ENCODE measurements at places on chromosomes 12 and 14.

- DNase-seq: no peak
These were observed 250.1 kb upstream of the PWP1 start for GRCh38 chr12:107435520-107435919.

GRCh38 chr14:74190927-74191575, 48.2 kb upstream of the VSX2 start:
- no peak for DNase-seq

DNA sequence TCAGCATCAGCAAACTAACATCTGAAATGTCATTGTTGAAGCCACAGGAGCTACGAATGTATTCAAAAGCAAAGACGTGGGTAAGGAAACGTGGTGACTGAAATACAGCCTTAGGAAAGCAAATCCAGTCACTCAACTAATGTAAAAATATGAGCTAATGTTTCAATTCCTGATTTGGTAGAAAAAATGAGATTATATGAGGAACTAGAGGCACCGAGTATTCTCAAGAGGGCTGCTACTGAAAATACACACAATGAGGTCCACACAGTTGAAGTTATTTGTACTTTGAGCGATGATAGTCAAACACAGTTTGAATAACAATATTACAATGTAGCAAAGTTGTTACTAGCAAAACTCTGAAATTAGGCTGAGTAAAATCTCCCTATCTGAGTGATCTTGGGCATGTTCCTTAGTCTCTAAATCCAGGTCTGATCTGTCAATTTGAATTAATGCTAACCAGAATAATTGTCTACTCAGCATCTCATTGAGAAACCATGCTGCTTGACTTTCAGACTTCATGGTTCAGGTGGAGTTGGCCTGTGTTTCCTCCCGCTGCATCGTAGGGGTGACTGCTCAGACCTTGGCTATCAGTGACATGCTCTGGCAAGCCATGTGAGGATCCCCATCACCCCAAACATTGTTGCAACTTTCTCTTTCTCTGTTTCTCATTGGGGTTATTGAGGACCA, 467.1 kb upstream of the SOX5 start:
- no peak for DNase-seq

DNA sequence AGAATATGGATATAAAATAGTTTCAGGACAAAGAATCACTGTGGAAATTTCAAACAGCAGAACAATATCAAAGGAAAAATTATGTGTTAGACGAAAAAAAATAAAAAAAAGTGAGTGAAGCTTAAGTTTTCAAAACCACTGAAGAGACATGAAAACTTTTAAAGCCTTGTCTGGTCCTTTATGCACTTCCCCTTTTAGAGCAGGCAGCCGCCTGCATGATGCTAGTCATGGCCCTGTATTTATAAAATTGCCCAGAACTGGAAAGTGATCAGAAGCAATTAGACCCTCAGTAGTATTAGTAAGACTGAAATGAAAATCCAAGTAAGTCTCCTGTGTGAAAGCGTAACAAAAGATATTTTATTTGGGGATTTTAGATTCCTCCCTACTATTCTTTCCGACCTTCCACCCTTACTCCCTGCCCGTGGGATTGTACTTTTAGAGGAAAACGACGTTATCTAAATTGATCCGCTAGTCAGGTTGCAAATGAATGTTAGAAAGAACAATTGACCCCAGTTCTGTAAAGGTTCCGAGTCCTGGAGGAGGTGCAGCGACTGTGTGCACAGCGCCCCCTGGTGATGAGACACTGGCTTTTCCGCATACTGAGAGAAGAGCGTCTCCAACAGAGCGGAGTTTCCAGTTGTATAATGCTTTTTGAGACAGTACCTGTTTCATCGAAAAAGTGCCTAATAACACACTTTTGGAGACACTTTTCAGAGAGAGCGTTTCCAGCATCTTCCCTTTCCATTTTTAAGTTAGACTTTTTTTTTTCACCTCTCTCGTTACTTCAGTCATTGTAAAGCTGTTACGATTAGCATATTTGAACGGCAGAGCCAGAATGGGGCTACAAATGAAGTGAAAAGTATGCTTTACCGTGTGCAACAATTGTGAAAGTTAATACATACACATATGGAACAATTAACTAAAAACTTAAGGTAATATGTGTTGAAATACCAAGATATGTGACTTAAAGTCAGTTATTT, 12.4 kb downstream of the MGST1 start:
- no peak for DNase-seq

DNA sequence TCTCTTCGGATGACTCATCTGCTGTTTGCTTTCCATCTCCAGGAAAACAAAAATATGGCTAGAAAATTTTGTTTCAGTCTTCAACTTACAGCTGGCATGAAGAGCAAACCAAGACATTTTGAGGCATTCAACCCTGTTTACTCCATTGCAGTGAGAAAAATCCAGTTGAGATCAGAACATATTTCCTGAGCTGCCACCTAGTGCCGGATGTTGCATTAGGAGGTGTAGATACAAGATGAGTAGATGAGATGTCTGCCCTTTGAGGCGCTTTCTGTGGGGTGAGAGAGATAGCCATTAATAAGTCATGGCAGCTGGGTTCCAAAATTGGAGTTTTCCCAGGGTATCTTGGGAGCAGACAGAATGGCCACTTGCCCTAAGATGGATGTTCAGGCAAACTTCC, 171.1 kb downstream of the PRKCH start:
- no peak for DNase-seq

All from CD4-positive, alpha-beta T cell (primary cell).